ENCODE measurements at places on chromosomes 3 and 15.

- no peak for DNase-seq
Observed at GRCh38 chr15:71259866-71260265, 144.6 kb downstream of the THSD4 start.

- DNase-seq, result no peak
Observed at GRCh38 chr15:90529371-90530249, at the start of gene CRTC3. Gene CRTC3, plus strand, starts transcription at chr15:90529923. Its CDS starts 149 bp downstream, at chr15:90530072.

- DNase-seq, result no peak
Observed at GRCh38 chr15:80856809-80857377, 77.7 kb downstream of the CEMIP start.

GRCh38 chr3:157166115-157166514, 6.2 kb upstream of the CCNL1 start:
- no peak for DNase-seq

GRCh38 chr3:30924763-30925162, 30.3 kb upstream of the GADL1 start:
- no peak for DNase-seq

DNA sequence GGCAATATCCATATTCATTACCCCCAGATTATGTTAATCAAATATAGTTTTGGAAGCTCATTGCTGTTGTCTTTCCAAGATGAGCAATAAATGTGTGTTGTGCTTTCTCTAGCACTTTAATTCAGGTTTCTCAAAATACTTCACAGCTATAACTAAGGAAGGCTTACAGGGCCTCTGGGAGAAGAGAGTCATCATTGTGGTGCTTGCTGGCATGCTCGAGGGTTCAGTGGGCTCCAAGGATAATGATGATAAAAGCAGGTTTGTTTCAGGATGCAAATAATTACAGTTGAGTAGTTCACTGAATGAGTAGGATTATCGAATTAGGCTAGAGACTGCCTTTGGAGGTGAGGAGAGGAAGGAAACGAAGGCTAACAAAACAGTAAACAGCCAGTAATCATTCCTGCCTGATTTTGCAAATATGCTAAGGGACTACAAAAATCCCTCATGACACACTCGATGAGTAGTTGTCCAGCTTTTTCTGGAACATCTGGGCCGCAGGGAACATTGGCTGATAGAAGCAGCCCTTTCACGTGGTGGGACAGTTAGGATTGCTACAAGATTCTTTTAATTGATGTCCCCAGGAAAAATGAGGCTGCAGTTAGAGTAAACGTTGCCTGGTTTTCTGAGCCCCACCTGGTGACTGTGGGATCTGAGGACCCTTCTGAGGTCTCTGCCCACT, 54.1 kb downstream of the SLC7A14 start:
- no peak for DNase-seq

- no peak for DNase-seq
Observed at GRCh38 chr3:21142949-21143348, 608.1 kb downstream of the ZNF385D start.

- DNase-seq, result no peak
Observed at GRCh38 chr15:71118345-71118744, 3.1 kb downstream of the THSD4 start.

GRCh38 chr3:175127075-175127662, 268.0 kb downstream of the NAALADL2 start:
- DNase-seq, result no peak
